Left renal cortex interstitium (tissue), 4 donors: ENCODE measurements at places on chromosomes 12 and 14. TPM values are rescaled to one million over a fixed set of nuclear protein-coding genes. Genes with fewer than 3 reads are reported as not detected.

ZDHHC22 gene
- polyA plus RNA-seq: 0.86 TPM

LUM gene
- 34.2 TPM for polyA plus RNA-seq

SLC7A7 gene
- polyA plus RNA-seq: 96.1 TPM

GRCh38 chr12:121145221-121145620 is 12.5 kb downstream of the P2RX7 start:
- DNase-seq: no peak

DNA sequence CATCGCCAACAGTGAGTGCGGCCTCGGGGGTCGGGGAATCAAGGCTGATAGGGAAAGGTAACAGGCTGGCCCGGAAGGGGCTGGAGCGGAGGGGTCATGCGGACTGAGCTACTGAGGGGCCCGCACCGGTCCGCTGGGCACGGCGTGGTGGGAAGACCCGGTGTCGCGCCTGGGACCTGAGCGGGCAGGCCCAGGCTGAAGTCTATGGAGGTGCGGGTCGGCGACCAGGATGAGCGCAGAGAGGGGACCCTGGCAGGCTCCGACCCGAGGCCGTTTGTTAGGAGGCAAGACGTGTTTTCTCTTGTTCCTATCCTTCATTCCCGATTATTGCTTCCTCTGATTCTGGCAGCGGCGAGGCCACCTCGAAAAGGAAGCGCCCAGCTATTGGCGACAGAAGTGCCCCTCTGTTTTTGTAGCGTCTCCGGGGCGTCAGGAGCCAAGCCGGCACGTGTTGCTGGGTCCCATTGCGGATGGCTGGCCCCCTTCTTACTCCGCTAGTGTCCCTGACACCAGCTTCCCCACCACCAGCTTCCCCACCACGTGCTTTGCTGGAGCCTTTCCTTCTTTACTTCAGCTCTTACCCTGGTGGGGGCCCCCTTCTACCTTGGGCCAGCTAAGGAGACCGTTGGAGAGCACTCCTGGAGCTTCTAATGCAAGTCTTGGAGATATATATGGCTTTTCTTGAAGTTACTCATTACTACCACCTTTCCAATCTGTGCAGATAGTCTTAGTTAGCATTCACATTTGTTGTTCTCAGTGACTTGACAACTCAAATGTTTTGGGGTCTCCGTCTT is 653 bp downstream of the PA2G4 start:
- no peak for DNase-seq

- no peak for DNase-seq
These were observed 598 bp downstream of the RASSF9 start for GRCh38 chr12:85835426-85836196.

GRCh38 chr12:101947316-101947715 is 69.9 kb downstream of the DRAM1 start:
- DNase-seq: no peak

CMA1 gene
- polyA plus RNA-seq: 0.94 TPM

DBX2 gene
- polyA plus RNA-seq: 0.07 TPM

DNA sequence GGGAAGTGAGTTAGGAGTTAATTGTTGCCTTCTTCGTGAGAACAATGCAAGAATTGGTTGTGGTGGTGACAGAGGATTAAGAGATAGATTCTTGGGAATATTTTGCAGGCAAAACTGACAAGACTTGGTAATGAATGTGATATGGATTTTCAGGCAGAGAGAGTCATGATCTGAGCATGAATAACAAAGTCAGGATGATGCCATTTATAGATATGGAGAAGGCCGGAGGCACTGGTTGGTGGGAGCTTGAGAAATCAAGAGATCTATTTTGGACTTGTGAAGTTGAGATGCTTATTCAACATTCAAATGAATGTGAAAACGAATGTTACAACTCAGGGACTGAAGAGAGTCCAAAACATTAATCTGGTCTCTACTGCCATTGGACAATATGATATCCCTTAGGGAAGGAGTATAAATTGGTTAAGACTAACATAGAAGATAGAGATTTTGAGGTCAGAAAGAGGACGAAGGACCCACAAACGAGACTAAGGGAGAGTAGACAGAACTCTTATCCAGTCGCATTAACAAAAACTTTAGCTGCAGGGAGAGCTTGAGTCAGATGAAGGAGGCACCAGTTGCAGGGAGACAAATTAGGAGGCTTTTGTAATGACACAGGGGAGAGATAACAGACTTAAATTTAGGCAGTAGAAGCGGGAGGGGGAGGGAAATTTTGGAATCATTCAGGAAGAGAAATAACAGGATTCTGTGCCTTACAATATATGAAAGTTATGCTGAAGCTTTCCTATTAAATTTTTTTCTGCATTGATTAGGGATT is 1090.6 kb downstream of the GALC start:
- no peak for DNase-seq

GRCh38 chr12:50127546-50127945 is 15.5 kb downstream of the COX14 start:
- no peak for DNase-seq

LRFN5 gene
- 11.3 TPM for polyA plus RNA-seq

PTGER2 gene
- polyA plus RNA-seq: 5.6 TPM

DNA sequence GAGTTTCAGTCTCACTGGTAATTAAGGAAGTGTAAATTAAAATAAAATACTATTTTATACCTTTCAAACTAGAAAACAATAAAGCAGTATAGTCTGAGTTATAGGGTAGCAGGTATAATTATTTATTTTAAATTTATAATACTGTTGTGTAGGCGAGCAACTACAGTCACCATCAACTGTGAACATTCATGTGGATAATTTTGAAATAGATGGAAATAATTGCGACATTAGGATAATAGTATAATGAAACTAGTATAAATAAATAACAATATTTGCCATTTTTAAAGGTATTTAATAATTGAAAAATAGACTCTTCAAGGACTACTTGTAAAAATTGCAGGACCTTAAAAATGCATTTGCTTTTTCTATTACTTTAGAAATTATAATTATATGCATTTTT is 3.8 kb upstream of the DYRK4 start:
- DNase-seq: no peak

PIWIL1 gene
- 0.95 TPM for polyA plus RNA-seq

JKAMP gene
- 85.4 TPM for polyA plus RNA-seq

RBP5 gene
- 60.3 TPM for polyA plus RNA-seq

GRCh38 chr14:64612971-64613666 is 63.4 kb downstream of the PPP1R36 start:
- no peak for DNase-seq

BRF1 gene
- 38.5 TPM for polyA plus RNA-seq

DNA sequence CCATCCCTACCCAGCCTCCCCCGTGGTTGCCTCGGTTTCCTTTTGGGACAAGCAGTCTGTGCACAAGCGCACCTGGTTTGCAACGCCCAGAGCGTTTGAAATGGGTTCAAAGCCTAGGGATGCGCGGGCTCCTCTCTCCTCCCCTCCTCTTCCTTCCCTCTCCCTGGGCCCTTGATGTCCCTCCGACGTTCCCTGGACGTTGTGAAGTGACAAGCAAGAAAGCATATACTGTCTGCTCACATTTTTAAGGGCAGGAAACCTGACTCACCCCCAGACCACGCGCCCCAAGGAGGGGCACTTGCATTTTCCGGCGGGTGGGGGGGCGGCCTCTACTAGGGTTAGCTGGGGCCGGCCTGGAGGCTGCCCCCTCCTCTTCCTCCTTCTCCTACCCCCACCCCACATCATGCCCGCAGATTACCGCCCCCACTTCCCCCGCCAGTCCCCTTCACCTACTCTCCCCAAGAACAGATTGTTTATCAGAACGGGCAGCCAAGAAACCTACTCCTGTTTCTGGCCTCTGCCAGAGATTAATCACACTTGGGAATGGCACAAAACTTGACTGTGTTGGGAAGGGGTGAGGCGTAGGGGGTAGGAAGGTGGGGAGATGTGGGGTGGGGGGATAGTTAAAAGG is 9.5 kb upstream of the IRF2BPL start:
- DNase-seq: no peak

- DNase-seq: no peak
These were observed 83.0 kb downstream of the FAR2 start for GRCh38 chr12:29232086-29232485.

DNA sequence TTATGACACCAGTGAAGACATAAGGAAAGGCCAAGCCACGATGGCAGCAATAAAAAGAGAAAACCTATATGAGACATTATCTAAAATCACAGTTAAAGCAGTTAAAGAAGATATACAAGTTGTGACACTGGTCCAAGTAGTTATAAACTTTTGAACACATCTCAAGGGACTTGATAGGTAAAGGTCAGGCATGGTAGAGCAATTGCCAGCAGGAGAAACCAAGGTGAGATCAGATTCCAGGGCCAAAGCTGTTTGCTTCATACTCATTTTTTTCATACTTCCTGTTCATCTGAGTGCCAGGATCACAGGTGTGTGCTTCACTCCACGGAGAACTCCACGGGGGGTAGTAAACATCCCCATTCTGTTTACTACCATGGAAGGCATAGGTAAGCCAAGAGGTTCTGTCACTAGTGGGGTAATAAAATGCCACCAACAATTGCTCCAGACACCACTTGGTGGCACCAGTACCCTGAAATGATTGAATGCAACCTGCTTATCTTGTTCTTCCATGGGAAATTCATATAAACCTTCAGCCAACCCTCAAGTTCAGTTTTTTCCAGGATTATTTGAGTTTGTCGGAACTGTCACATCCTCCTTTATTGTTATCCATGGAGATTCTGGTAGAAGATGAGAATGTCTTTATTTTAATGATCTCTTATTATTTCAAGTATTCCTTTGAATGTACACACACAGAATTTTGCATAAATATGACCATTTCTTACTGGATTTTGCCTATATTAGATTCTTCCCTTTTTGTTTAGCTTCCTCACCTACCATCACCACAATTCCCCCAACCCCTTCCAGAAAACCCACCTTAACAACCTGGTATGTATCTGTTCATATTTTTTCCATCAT is 59.2 kb upstream of the TSPAN8 start:
- no peak for DNase-seq

KLHL33 gene
- polyA plus RNA-seq: 0.40 TPM

- DNase-seq: no peak
These were observed 32.0 kb upstream of the CIPC start for GRCh38 chr14:77065851-77066577.

DNA sequence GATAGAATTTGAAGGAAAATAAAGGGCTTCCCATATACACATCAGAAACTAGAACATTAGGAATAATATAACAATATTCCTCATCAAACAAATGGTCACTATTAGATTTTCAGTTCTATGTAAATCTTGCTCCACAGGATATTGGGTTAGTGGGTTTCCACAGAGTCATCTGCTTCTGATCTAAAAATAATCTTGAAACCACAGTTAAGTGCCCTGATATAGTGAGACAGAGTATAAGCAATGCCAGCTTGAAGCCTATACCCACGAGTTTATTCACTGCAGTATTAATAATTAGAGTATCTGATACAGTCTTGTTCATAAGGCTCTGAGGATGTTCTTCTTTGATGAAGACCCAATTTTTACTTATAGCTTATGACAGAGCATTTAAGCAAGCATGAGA is 74.5 kb upstream of the ATF7IP start:
- no peak for DNase-seq

GRCh38 chr12:12819752-12820311 is 6.7 kb downstream of the DDX47 start:
- no peak for DNase-seq

GRCh38 chr14:65981192-65981843 is 504.9 kb upstream of the CCDC196 start:
- no peak for DNase-seq

- DNase-seq: no peak
These were observed 193.0 kb upstream of the TMEM132C start for GRCh38 chr12:128073937-128074336.

GRCh38 chr14:38238878-38239277 is 17.0 kb downstream of the CLEC14A start:
- no peak for DNase-seq

DNA sequence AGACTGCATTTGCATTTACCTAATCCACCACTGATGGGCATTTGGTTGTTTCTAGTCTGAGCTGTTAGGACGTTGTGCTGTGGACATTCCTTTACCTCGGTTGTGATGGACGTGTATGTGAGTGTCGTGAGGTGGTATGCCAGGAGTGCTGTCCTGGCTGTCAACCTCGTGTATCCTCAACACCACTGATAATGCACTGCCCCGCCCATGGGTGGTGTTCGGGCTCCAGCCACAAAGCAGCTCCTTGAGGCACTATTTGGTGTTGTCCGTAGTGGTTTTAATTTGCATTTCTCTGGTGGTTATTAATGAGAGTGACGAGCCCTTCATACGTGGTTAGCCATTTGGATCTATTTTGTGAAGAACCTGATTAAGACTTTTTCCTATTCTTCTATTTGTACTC is 87.6 kb downstream of the PPP2R5C start:
- no peak for DNase-seq

ARHGEF40 gene
- polyA plus RNA-seq: 69.0 TPM

MYO1H gene
- 2.0 TPM for polyA plus RNA-seq

BAG5 gene
- 29.9 TPM for polyA plus RNA-seq

DNA sequence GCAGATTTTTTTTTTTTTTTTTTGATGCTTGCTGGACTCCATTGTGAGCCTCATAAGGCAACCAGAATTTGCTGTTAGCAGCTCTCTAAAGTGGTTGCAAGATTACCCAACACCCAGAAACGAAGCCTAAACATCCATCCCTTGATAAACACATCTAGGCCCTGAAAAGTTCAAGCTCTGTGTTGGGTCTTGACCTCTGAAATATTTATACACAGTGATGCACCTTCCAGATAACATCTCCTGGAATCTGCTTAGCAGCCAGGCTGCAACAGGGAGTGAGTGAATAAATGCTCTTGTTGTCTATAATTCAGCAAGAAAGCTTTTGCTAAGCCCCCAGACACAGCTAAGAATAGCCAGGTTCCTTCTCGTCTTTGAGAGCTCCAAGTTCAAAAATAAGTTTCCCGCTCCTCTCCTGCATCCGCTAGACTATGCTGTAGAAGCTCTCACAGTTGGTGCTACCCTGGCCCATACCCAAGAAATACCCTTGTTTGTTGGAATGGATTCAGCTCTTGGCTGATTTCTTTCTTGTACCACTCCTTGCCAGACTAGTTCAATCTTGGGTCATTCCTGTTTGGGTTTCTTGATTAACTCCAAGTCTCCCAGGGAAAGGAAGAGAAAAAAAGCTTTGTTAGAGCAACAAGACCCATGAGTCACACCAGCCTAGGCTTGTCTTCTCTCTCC is 610.6 kb upstream of the TBX3 start:
- DNase-seq: no peak

SCNN1A gene
- polyA plus RNA-seq: 82.7 TPM

DNA sequence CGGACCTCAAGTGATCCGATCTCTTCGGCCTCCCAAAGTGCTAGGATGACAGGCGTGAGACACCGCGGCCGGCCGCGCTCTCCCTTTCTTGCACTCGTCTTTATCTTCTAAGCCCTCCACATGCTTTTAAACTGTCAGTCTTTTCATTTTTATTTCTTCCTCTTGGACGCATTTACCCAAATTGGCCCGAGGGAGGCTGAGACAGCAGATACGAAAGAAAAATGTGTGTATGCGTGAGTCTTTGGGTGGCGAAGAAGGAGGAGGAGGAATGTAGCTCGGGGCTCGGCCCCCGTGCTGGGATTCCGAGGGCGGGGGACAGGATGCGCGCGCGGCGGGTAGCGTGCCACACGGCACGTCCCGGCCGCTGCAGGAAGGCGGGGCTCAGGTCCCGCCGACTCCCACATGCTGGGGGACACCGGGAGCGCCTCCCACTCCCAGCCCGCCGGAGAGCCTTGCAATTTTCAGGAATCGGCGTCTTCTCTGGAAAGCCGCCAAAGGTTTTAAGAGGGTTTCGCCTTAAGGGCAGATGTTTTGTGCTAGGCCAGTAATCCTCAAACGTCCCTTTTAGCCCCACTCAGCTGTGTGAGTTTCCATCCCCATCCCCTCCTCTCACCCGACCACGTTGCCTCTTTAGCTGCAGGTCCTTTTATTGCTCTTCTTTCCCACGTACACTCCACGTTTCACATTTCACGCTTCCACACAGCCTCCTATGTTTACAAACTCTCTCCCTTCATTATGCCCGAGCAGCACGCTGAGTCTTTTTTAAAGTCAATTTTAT is 34.7 kb upstream of the SLC2A3 start:
- peak; percentile 81 for DNase-seq

- DNase-seq: no peak
These were observed 111.0 kb downstream of the BEGAIN start for GRCh38 chr14:100476012-100476822.
